ENCODE measurements at places on chromosomes 16 and 17. TPM values are rescaled to one million over a fixed set of nuclear protein-coding genes. Genes with fewer than 3 reads are reported as not detected.

The CXCL16 gene
- total RNA-seq: 1.8 TPM

The ARHGAP23 gene
- total RNA-seq: 51.2 TPM

The CBX2 gene
- total RNA-seq: 9.9 TPM

The CHST4 gene
- total RNA-seq: 0.46 TPM

The LMF1 gene
- 13.4 TPM for total RNA-seq

The CFAP97D1 gene
- total RNA-seq: not detected

The AATF gene
- total RNA-seq: 19.6 TPM

The TLCD1 gene
- 1.6 TPM for total RNA-seq

The PRSS27 gene
- total RNA-seq: 3.9 TPM

The NOXO1 gene
- total RNA-seq: 1.2 TPM

The RRAD gene
- total RNA-seq: 1.8 TPM

The NPW gene
- not detected for total RNA-seq

The KRT40 gene
- not detected for total RNA-seq

The NXPH3 gene
- total RNA-seq: 10.8 TPM

The SDR42E1 gene
- 2.1 TPM for total RNA-seq

The PRAC2 gene
- not detected for total RNA-seq

The C16orf96 gene
- 0.46 TPM for total RNA-seq

The PRR35 gene
- total RNA-seq: not detected

The SBK1 gene
- total RNA-seq: 22.4 TPM

The GAST gene
- total RNA-seq: not detected

The TCAP gene
- 1.4 TPM for total RNA-seq

The OR3A3 gene
- total RNA-seq: not detected

The CACNG3 gene
- 2.5 TPM for total RNA-seq

The CNEP1R1 gene
- total RNA-seq: 47.3 TPM

The SLC16A13 gene
- total RNA-seq: 0.92 TPM

The PRCD gene
- 5.3 TPM for total RNA-seq

The STX1B gene
- total RNA-seq: 49.4 TPM

Data from diencephalon (tissue), 1 donor.